Liver (tissue), 10 donors: ENCODE measurements at places on chromosomes 12 and 14. TPM values are rescaled to one million over a fixed set of nuclear protein-coding genes. Genes with fewer than 3 reads are reported as not detected.

DNA sequence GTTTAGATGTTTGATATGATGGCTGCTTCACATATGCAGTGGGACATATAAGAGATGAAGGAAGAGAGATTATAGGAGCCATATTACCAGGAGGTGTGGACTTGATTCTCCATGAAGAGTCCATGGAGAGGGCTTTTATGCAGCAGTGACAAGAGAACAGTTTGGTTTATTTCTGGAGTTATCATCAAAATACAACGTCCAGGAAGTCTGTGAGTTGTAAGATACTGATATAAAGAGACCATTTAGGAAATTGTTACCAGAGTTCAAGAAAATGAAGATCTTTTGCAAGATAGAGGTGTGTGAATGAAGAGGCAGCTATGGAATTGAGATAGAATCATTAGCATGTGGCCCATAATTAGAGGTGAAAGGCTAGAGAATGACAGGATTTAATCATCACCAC is 431.7 kb downstream of the NPAS3 start:
- no peak for DNase-seq

Gene KRT86
- not detected for polyA plus RNA-seq

Gene PLCZ1
- polyA plus RNA-seq: not detected

Gene CLEC2D
- 2.8 TPM for polyA plus RNA-seq

DNA sequence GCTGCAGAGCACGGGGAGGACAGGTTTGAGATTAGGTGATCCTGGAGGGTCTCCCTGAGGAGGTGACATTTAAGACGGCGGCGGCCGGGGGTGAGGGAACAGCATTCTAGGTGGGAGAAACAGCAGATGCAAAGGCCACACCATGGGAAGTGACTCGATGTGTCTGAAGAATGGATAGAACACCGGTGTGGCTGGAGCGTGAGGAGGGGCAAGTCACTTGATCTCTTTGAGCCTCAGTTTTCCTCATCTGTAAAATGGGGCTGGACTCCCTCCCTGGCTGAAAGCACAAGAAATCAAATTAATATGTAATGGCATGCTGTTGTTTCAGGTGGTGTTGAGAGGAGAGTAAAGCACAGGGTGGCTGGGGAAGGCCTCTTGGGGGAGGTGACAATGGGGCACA is 10.0 kb upstream of the NCOR2 start:
- no peak for DNase-seq

GRCh38 chr12:106740818-106741217 is 33.7 kb upstream of the RIC8B start:
- no peak for DNase-seq

GRCh38 chr12:123958462-123958861 is 14.2 kb downstream of the CCDC92 start:
- no peak for DNase-seq

- no peak for DNase-seq
These were observed 41.9 kb downstream of the VDR start for GRCh38 chr12:47862881-47863280.

DNA sequence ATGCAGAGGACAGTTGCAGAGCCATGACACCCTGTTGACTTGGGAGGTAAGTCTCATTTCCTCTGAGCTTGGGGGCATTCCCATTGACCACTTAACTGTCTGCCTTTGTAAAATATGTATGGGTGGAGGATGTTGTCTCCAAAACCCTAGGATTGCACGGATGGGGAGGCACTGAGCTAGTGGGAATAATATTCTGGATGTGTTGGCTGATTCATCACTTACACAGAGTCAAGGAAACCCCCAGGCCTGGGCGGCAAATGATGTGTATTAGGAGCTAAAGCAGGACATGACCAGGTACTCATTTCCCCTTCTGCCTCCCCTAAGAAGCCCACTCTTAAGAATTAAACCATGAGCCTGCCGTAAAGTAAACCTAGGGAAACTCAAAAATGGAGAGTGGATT is 319.4 kb downstream of the VRK1 start:
- DNase-seq: no peak

DNA sequence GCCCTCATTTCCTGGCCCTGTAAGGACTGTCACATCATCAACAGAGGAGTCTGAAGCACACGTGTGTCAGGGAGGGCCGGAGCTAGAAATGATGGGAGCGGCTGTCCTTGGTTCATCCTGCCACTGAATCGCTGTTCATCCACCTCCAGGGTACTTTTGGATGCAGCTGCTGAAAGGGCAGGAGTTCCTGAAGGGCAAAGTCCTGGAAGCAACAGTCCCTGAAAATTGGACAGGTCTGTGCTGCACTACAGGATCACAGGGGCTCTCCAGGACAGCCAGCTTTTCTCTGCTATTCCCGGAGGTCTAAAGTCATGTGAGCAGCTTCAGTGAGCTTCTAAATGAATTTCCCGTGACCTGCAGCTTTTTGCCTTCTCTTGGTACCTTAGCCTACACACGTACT is 17.7 kb downstream of the POU6F1 start:
- DNase-seq: no peak

Gene FIGNL2
- 0.06 TPM for polyA plus RNA-seq

Gene TMEM229B
- 0.40 TPM for polyA plus RNA-seq

DNA sequence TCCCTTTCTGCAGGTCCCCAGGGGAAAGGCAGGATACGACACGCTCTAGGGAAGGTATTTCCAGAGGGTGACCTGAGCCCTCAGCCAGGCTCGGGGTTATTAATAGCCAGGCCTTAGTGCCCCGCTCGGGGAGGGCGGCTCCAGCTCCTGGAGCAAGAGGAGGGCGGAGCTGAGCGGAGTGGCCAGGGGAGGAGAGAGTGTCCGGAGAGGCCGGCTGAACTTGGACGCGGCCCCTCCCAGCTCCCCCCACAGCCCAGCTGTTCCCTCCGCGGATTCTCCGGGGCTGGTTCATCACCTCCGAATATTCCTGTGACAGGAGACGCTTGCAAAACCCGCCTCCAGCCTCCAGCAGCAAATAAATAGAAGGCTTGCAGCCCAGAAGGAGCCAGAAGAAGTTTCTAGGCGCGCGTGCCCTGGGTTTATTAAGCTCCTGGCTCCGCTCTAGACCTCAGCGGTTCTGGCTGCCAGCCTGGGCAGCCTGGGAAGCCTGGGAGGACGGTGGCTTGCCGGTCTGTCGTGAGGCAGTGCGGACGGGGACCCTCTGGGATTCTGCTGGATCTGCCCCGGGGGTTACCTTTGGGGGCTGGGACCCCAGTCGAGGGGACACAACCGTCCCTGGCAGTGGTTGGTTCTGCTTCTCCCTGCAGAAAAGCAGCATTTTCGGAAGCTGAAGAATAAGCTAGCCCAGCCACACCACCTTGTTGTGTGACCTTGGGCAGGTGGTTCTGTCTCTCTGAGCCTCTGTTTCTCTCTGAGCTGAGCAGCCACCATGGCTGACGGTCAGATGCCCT is at the start of gene HSPB8:
Gene HSPB8, plus strand, starts transcription at position 388 of the 791 bp plus-strand sequence. Its CDS starts 382 bp downstream, at position 770.
- peak; percentile 39 for DNase-seq

- DNase-seq: no peak
These were observed 38.3 kb downstream of the SSPN start for GRCh38 chr12:26233631-26234030.

DNA sequence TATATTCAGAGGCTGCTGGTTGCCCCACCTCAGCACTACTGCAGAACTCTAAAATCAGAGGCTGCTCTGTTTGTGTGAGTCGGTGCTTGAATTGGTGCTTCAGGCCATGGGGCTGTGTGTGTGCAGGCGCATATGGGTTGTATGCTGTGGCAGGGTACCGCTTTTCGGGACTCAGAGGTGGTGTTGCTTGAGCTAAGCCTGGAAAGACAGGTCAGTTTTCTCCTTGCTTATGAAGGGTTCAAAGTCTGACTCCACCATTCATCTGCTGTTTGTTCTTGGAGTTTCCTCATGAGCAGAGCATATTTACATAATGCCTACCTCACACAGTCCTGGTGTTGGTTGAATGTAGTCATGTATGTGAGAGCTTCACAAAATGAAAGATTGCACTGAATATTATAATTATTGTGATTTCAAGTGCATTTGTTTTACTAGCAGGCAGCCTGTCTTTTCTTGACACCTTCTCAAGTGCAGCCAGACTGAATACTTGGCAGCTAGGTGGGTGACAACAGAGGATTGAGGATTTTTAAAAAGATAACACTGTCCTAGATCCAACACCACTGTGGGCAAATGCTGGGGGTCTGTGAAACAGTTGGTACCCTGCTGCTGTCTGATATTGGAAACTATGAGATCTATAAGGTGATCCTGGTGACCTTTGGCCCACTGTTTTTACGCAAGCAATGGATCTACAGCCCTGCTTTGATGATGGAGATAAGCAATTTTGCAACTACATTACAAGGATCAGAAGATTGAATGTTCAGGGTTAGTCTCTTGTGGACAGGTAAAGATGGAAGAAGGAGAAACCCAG is 1.0 kb upstream of the ANG start:
- DNase-seq: no peak

DNA sequence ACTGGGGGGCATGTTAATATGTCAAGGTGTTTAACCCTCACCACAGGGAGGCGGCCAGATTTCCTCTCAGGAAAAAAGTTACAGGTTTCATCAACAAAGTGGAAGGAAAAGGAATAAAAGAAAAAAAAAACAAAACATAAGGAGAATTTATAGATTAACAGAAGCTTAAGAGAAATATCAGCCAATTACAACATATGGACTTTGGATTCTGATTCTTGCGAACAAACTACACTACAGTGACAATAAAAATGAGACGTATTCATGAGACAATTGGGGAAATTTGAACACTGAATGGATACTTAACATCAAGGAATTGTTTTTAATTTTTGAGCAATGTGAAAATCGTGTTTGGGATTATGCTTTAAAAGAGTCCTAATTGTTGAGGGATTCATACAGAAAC is 60.4 kb downstream of the CALM1 start:
- DNase-seq: no peak

- DNase-seq: no peak
These were observed 1918.5 kb upstream of the FLRT2 start for GRCh38 chr14:83611491-83611890.

GRCh38 chr12:132675757-132676432 is 11.2 kb downstream of the POLE start:
- no peak for DNase-seq

DNA sequence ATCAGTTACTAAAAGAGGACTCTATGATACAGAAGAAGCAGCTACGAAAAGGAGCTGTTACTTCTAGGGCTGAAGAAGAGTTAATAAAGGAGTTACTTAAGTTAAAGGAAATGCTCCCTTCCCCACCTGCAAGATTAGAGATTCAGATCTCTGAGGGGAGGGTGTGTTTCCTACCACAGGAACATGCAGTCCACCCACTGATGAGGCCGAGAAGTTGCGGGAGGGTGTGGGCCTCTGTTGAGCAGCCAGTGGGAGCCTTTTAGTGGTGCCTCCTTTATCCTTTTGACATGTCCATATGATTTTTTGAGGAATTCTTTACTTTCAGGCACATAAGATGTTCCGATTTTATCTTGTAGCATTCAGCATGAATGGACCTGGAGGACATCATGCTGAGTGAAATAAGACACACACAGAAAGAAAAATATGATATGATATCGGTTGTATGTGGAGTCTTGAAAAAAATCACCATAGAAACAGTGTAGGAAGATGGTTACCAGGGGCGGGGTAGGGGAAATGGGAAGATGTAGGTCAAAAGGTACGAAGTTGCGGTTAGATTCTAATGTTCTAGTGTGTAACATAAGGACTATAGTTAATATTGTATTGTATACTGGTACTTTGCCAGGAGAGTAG is 4.4 kb upstream of the M6PR start:
- DNase-seq: no peak

DNA sequence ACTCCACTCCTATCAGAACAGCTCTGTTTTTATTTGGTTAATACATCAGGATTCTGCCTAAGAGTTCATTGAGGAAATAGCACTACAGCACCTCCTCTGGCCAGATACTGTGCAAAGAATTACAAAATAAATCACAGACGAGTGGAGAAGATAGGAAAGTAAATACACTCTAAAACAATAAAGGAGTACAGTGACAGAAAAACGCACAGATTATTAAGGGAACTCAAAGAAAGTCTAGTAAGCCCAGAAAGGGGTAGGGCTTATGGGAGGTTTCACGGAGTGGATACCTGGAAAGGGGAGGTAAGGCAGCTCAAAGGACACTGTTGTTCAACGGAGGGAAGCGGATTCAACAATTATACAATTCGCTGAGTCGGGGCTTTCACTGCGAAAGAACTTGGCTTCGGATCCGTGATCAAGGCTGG is 5.5 kb downstream of the OR10AD1 start:
- DNase-seq: no peak

DNA sequence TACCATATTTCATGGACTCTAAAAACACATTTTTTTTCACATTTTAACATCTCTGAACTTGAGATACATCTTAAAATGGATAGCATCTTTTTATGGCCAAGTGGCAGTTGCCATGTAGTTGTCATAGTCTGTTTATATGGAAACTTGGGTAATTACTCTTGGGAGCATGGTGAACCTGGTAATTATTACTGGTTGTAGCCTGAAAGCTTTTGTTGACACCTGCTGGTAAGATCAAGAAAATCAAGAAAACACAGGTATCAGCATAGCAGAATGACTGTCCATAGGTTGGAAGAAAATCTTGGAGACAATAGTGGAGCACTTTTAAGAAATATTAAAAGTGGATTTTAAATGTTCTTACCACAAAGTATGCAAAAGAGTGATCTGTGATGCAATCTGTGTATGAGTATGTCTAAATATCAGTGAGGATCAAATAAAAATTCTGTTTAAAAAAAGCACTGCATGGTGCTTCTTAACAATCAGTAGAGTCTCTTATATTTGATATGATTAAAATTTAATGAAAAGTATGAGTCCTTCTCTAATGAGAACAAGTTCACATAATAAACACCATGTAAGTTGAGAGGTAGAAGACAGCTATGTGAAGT is 44.2 kb downstream of the TTC8 start:
- DNase-seq: no peak

- DNase-seq: no peak
These were observed 22.4 kb downstream of the OR10G2 start for GRCh38 chr14:21612324-21612723.

DNA sequence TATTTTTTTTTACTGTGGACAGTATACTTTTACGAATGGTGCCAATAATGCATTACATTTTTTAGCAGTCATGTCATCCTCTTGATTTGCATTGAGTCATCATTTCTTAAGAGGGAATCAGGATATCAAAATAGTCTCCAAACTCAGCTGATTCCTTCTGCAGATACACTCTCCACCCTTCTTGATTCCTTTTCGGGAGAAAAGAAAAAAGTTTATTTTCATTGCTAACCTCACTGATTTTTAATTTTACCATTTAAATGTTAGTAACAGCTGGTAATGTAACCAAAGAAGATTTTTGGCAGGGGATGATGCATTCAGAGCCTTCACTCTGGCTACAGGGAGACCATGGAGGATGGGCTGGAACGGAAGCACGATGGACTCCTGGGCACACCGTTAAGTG is 47.5 kb downstream of the MRPL42 start:
- no peak for DNase-seq
